ENCODE measurements at places on chromosomes 5 and 9.
A peak's percentile ranks its signal among the peaks of the same experiment; 100 is the strongest.

GRCh38 chr5:169811023-169811422 is 169.3 kb downstream of the INSYN2B start:
- DNase-seq: no peak

DNA sequence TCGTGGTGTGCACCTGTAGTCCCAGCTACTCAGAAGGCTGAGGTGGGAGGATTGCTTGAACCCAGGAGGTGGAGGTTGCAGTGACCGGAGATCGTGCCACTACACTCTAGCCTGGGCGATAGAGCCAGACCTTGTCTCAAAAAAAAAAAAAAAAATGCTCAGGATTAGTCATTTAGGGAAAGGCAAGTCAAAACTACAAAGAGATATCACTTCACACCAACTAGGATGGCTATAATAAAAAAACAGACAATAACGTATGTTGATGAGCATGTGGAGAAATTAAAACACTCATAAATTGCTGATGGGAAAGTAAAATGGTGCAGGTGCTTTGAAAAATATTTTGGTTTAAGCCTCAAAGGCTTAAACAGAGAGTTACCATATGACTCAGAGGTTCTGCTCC is 6.3 kb upstream of the ANKRD34B start:
- DNase-seq: no peak

GRCh38 chr9:121527371-121527770 is 27.7 kb upstream of the GGTA1 start:
- no peak for DNase-seq

DNA sequence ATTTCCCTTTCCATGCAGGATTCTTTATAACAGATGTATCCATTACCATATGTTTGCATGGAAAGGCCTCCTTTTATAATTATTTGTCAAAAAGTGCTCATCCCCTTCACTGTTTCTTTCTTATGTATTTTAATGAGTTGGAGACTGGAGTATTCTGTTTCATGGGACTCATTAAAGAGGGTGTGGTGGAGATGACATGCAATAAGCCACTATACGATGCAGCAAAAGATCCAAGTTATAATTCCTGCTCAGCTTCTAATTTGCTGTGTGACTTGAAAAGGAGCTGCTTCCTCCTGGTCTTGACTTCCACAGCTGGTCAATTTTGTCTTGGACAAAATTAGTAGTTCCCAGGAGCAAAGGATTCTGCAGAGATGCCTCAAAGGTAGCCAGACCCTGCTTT is 13.9 kb downstream of the SGCD start:
- no peak for DNase-seq

- no peak for DNase-seq
These were observed 121.5 kb upstream of the SPRY4 start for GRCh38 chr5:142446131-142446959.

GRCh38 chr5:32595118-32595517 is 9.8 kb downstream of the SUB1 start:
- DNase-seq: peak; percentile 63

DNA sequence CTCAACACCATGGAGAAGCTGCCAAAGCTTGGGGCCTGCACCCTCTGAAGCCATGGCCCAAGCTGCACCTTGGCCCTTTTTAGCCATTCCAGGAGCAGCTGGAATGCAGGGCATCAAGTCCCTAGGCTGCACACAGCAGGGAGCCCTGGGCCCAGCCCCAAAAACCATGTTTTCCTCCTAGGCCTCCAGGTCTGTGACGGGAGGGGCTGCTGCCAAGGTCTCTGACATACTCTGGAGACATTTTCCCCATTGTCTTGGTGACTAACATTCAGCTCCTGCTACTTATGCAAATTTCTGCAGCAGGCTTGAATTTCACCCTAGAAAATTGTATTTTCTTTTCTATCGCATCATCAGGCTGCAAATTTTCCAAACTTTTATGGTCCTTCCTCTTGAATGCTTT is 64.6 kb downstream of the ELOVL7 start:
- DNase-seq: no peak

DNA sequence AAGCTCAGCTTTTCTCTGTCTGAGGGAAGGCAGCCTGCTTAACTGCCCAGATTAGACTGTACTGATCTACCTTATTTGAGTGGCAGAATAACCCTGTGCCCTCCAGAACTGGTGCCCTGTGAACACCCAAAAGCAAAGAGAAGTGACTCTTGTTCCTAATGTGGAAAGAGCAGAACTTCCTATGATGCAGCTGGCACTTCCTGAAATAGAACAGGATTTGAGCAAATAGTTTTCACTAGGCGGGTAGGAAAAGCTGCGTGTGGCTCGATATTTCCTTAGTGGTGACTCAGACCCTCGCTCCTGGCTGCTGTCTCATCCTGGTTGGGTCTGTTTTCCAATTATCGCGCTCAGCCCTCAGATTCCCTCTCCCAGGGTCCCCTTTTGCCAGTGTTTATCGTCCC is 89.9 kb downstream of the SH3TC2 start:
- DNase-seq: no peak

- no peak for DNase-seq
These were observed 1.5 kb downstream of the KIF12 start for GRCh38 chr9:114097613-114098020.

- no peak for DNase-seq
These were observed 320.4 kb upstream of the EFNA5 start for GRCh38 chr5:107990881-107991810.

DNA sequence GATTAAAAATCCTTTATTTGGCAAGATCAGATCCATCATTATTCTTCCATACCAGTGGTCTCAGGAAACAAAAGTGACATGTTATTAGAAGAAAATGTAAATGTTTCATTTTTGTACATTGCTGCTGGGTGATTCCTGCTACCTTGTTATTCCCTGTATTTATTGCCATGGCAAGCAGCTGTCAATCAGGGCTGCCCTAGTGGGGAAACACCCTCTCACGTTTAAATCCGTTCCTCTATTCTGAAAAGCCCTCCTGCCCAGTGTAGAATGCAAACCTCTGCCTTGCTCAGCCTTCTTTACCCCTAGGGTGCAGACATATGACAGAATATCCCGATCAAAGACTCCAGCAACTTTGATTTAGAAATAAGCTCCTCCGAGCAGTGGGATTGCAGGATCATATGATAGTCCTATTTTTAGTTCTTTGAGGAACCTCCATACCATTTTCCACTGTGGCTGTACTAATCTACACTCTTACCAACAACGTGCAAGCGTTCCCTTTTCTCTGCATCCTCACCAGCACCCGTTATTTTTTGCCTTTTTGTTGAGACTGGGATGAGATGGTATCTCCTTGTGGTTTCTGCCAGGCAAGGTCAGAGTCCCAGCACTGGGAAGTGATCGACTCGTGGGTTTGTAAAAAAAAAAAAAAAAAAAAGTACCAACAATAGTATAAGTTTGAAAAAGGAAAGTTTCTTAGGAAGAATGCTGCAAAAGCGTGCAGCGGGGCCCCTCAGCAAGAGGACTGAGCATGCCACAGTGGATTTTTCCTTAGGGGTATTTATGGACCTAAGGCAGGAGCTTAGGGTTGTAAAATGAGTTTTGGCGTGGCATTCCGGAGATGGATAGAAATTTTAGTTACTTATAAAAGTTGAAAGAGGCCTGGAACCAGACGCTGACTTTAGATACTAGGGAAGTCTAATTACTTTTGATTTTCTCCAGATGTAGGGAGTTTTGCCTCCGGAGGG is 66.7 kb downstream of the HRH2 start:
- DNase-seq: no peak

- no peak for DNase-seq
These were observed 990.8 kb upstream of the EDIL3 start for GRCh38 chr5:85375525-85375924.

DNA sequence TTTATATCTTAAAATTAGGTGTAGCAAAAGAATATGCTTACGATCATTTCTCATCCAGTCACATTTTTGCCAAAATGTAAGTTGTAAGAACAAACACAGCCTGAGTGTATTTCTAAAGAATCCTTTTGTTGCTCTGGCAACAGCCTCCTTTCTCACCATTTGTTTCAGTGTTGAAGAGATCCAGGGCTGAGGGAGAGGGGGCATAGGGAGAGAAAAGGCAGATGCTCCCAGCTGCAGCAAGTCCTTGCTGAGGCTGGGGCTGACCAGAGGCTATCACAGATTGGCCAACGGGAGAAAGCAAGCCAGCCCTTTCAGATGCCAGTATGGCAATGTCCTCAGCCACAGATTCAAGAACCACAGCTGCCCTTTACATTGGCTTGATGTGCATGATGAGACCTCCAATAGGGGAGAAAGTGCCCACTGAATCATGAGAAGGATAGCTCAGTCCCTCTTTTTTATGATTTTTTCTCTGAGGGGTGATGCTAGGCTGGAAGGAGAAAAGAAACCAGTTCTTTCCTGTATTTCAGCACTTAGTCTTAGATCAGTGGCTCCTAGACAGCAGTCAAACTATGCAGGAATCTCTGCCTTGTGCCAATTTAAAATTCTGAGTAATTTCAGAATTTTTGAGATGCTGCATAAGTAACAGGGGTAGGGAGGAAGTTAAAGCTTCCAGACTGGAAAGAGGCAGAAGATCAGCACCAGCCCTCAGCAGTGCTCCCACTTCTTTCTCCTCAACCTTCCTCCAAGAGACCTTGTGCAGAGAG is 142.1 kb downstream of the LHFPL2 start:
- DNase-seq: no peak

DNA sequence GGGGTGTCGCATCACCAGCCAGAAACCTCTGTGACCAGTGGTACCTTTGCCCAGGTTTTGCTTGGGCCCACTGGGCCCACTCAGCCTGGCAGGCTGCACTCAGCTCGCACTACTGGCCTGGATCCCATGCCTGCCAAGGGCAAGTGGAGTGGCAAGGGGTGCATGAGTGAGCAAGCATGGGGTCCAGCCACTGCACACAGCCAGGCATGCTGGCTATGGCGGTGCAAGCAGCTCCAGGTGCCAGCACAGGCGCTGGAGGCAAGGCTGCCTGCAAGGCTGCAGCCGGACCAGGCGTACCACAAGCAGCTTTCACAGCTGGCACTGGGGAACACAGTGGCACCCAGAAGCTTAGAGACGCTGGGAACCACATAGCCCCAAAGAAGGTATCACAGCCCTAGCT is 80.1 kb downstream of the NLN start:
- no peak for DNase-seq
